Lung (tissue), 17 donors: ENCODE measurements at places on chromosomes 4 and X. TPM values are rescaled to one million over a fixed set of nuclear protein-coding genes. Genes with fewer than 3 reads are reported as not detected.
A peak's percentile ranks its signal among the peaks of the same experiment; 100 is the strongest.

GRCh38 chr4:56310401-56311125 lies 76.7 kb downstream of the AASDH start:
- H3K27ac ChIP-seq = no peak overlapping the region
- H3K4me1 ChIP-seq = peaks cover 23% of the 10 kb centered on the region

- H3K27ac ChIP-seq = no peak overlapping the region
- DNase-seq = no peak
- H3K36me3 ChIP-seq = no peaks in the 10 kb centered on the region
- H3K27me3 ChIP-seq = no peaks in the 10 kb centered on the region
Measured at GRCh38 chr4:19819737-19820136, 432.0 kb upstream of the SLIT2 start.

- H3K27me3 ChIP-seq = no peaks in the 10 kb centered on the region
- H3K36me3 ChIP-seq = no peaks in the 10 kb centered on the region
- H3K4me1 ChIP-seq = no peaks in the 10 kb centered on the region
- no peak overlapping the region for H3K4me3 ChIP-seq
- DNase-seq = no peak
- H3K27ac ChIP-seq = no peak overlapping the region
Measured at GRCh38 chr4:123363729-123364128, 32.9 kb upstream of the SPRY1 start.

- H3K27ac ChIP-seq = no peak overlapping the region
- no peaks in the 10 kb centered on the region for H3K4me1 ChIP-seq
- H3K36me3 ChIP-seq = no peaks in the 10 kb centered on the region
- H3K27me3 ChIP-seq = no peaks in the 10 kb centered on the region
Measured at GRCh38 chr4:93730760-93731159, 97.8 kb upstream of the ATOH1 start.

- no peak overlapping the region for H3K27ac ChIP-seq
- DNase-seq = no peak
- no peaks in the 10 kb centered on the region for H3K27me3 ChIP-seq
- H3K36me3 ChIP-seq = no peaks in the 10 kb centered on the region
- H3K4me3 ChIP-seq = no peak overlapping the region
Measured at GRCh38 chr4:73411731-73412414, 7.8 kb downstream of the ALB start.

DNA sequence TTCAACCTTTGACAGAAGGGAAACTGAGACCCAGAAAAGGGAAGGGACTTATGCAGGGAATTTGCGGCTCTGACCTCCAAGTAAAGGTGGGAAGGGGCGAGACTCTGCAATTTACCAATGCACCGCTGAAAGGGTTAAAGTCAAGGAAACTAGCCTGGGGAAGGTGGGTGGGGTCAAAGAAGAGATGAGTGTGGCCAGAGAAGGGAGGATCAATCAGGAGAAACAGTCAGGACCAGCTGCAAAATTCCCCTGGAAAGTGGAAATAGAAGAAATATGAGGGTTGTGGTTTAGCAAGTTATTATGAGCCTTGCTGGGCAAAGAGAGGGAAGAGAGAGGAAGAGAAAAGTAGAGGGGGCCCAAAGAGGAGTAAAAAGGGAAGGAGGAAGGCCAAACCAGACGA lies 30.5 kb downstream of the STARD8 start:
- H3K4me1 ChIP-seq = peaks cover 17% of the 10 kb centered on the region
- H3K27ac ChIP-seq = no peak overlapping the region
- H3K36me3 ChIP-seq = no peaks in the 10 kb centered on the region
- no peak overlapping the region for H3K4me3 ChIP-seq
- H3K27me3 ChIP-seq = no peaks in the 10 kb centered on the region
- no peak for DNase-seq

GRCh38 chrX:153944140-153944799 lies at the start of gene RENBP:
RENBP (minus strand) TSS chrX:153944643; CDS start chrX:153944610, 33 bp downstream.
- H3K27me3 ChIP-seq = no peaks in the 10 kb centered on the region
- peaks cover 4% of the 10 kb centered on the region for H3K4me1 ChIP-seq
- peak within 1 kb of the TSS; percentile 44 for H3K4me3 ChIP-seq

DNA sequence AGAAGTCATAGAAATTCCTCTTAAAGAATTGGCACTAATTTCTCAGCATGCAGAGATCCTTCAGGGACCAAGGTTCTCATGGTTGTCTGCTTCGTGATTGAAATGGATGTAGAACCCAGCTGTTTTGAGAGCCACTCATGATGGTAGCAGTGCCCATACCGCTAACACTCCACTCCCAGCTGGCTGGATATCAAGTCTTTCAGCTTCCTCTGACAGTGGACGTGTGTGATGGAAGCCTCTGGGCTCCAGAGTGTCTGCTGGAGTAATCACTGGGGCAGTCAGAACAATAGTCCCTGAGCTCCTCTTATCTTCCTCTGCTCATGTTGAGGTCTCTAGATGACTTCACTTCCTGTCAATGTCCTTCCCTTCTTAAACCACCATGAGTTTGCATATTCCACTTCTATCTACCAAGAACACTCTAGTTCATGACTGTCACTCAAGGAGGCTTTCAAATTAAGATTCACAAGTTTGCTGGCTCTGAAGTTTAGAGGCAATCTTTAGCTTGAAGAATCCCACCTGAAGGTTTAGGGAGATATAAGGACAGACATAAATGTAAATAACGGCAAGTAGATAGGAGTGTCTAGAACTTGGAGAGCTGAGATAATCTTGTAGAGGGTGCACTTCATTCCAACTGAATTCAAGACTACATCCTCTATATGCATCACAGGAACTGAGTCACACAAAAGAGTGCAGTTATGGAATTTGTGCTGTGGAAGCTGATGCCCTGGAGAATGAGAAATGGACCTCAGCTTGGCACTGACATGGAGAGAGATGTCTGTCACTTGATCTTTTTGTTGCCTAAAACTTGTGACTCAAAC lies 64.5 kb upstream of the WDR1 start:
- H3K36me3 ChIP-seq = no peaks in the 10 kb centered on the region
- H3K4me1 ChIP-seq = peaks cover 8% of the 10 kb centered on the region
- no peak overlapping the region for H3K4me3 ChIP-seq
- H3K27me3 ChIP-seq = no peaks in the 10 kb centered on the region
- DNase-seq = no peak
- H3K27ac ChIP-seq = no peak overlapping the region

- H3K36me3 ChIP-seq = no peaks in the 10 kb centered on the region
- no peaks in the 10 kb centered on the region for H3K4me1 ChIP-seq
- H3K4me3 ChIP-seq = no peak overlapping the region
Measured at GRCh38 chr4:31415629-31416028, 695.5 kb downstream of the PCDH7 start.

- peak overlapping the region; percentile 96 for H3K4me3 ChIP-seq
- H3K27me3 ChIP-seq = no peaks in the 10 kb centered on the region
- H3K36me3 ChIP-seq = peaks cover 20% of the 10 kb centered on the region
- peak overlapping the region; percentile 97 for H3K27ac ChIP-seq
Measured at GRCh38 chr4:123399627-123400358, 3.2 kb downstream of the SPRY1 start.

DNA sequence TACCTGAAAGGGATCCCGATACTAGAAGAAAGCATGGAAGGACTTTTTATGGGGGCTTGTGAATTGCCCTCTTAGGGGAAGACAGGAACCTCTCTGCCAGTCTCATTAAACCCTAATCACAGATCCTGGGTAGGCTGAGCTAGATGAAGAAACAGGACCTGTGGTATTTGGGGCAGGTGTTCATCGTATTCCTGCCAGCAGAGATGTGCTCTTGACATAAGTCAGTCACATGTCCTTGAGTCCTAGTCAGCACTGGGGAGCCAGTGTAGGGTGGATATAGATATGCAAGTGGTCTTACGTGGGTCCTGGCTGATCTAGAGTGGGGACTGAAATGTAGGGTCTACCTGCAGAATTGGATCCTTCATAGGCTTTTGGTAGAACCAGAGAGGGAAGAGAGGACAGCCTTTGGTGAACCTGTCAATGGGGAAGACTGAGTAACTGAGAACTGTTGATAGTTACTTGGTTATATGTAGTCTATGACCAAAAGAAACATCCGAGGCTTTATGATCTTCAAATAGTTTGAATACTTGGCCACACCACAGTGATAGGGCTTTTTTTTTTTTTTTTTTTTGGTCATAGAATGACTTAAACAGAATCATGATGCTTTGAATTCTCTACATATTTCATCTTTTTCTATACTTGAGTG lies 63.5 kb upstream of the WDR1 start:
- H3K4me3 ChIP-seq = no peak overlapping the region
- no peaks in the 10 kb centered on the region for H3K27me3 ChIP-seq
- DNase-seq = no peak
- no peaks in the 10 kb centered on the region for H3K36me3 ChIP-seq
- peaks cover 3% of the 10 kb centered on the region for H3K4me1 ChIP-seq
- no peak overlapping the region for H3K27ac ChIP-seq

GRCh38 chr4:52312722-52313121 lies 261.6 kb downstream of the SPATA18 start:
- peaks cover 6% of the 10 kb centered on the region for H3K27me3 ChIP-seq
- H3K4me3 ChIP-seq = no peak overlapping the region
- no peaks in the 10 kb centered on the region for H3K36me3 ChIP-seq
- no peaks in the 10 kb centered on the region for H3K4me1 ChIP-seq

- H3K4me3 ChIP-seq = no peak overlapping the region
- H3K27ac ChIP-seq = no peak overlapping the region
- H3K27me3 ChIP-seq = peaks cover 5% of the 10 kb centered on the region
- H3K4me1 ChIP-seq = no peaks in the 10 kb centered on the region
Measured at GRCh38 chrX:23819385-23820234, 36.6 kb downstream of the SAT1 start.

GRCh38 chr4:56937262-56937661 lies 29.6 kb downstream of the REST start:
- no peak overlapping the region for H3K27ac ChIP-seq
- H3K27me3 ChIP-seq = no peaks in the 10 kb centered on the region
- no peak overlapping the region for H3K4me3 ChIP-seq

DNA sequence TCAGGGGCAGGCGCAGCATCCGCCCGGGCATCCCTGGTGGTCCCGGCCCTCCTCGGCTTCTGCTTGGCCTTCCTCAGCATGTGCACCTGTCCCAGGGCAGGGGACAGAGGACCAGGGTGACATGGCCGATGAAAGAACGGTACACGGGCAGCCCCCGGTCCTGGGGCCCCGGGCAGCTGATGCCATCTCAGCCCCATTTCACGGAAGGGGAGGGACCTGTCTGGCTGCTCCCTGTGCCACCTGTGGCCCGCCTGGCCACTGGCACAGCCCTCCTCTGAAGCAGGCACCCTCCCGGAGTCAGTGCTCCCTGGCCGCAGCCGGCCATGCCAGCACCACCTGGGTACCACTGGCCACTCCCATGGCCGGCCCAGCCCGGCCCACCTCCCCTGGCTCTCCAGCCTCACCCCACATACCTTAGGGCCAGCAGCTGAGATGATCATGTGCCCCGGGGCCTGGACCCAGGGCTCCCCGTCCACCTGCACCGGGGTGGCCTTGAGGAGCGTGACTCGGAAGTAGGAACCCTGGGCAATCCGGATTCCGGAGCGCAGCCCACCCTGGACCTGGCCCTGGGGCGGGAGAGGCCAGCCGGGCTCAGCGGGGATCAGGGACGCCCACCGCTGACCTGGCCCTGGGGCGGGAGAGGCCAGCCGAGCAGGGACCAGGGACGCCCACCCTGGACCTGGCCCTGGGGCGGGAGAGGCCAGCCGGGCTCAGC lies 12.6 kb downstream of the DGKQ start:
- H3K27ac ChIP-seq = no peak overlapping the region
- no peaks in the 10 kb centered on the region for H3K27me3 ChIP-seq
- DNase-seq = peak; percentile 8
- no peaks in the 10 kb centered on the region for H3K36me3 ChIP-seq
- no peaks in the 10 kb centered on the region for H3K4me1 ChIP-seq
- H3K4me3 ChIP-seq = no peak overlapping the region

- DNase-seq = no peak
- H3K27ac ChIP-seq = no peak overlapping the region
- peaks cover 3% of the 10 kb centered on the region for H3K36me3 ChIP-seq
- H3K27me3 ChIP-seq = no peaks in the 10 kb centered on the region
Measured at GRCh38 chr4:41940834-41941233, 5.6 kb downstream of the TMEM33 start.

DNA sequence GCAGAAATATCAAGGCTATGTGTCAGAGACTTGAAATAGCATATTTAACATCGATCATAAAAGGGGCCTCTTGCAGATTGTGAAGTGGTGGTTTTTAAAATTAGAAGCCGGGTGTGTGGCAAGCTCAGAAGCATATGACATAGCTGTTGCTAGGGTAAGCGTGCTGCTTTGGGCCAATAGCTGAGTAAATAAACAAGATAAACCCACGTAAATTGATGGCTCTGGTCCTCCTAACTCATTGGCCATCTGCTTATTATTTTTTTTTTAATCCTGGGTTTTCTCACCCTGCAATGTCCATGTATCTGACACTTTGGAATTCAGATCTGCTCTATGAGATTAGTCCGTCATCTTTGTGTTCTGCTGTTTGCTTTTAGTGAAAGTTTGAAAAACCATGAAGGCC lies 32.6 kb upstream of the STOX2 start:
- H3K4me1 ChIP-seq = peaks cover 8% of the 10 kb centered on the region
- H3K27ac ChIP-seq = no peak overlapping the region
- no peak overlapping the region for H3K4me3 ChIP-seq
- H3K27me3 ChIP-seq = no peaks in the 10 kb centered on the region

- DNase-seq = peak; percentile 71
- no peaks in the 10 kb centered on the region for H3K4me1 ChIP-seq
- H3K27ac ChIP-seq = peak overlapping the region; percentile 18
- H3K4me3 ChIP-seq = no peak overlapping the region
- no peaks in the 10 kb centered on the region for H3K27me3 ChIP-seq
Measured at GRCh38 chrX:39736216-39737211, 361.2 kb downstream of the BCOR start.

DNA sequence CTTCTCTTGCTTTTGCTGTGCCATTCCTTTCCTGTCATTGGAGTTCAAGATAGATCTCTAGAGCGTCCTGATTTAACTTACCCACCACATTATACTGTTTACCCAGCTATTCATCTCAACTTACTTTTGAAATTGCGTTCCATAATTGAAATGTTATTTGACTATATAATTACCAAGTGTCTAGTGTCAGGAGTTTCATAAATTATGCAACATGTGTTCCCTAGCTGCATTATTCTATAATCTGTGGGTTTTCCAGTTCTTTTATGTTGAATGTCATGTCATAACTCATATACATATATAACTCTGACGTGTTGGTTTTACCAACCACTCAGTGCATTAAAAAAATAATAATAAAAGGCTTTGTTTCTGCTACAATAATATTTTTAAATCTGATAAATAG lies 285.9 kb upstream of the ARSJ start:
- no peak overlapping the region for H3K27ac ChIP-seq
- no peaks in the 10 kb centered on the region for H3K36me3 ChIP-seq
- H3K4me1 ChIP-seq = no peaks in the 10 kb centered on the region
- no peaks in the 10 kb centered on the region for H3K27me3 ChIP-seq

- no peaks in the 10 kb centered on the region for H3K27me3 ChIP-seq
- H3K4me3 ChIP-seq = no peak overlapping the region
- no peak overlapping the region for H3K27ac ChIP-seq
- H3K4me1 ChIP-seq = no peaks in the 10 kb centered on the region
- no peaks in the 10 kb centered on the region for H3K36me3 ChIP-seq
- no peak for DNase-seq
Measured at GRCh38 chr4:68249434-68249833, 3.9 kb upstream of the TMPRSS11B start.

PRDM5 gene
- 15.1 TPM for total RNA-seq

EXOC1L gene
- total RNA-seq = not detected

PLP1 gene
- total RNA-seq = 9.3 TPM

GC gene
- total RNA-seq = not detected

KCND1 gene
- 1.7 TPM for total RNA-seq

NEUROG2 gene
- total RNA-seq = not detected

NR0B1 gene
- total RNA-seq = not detected

C4orf50 gene
- total RNA-seq = 0.03 TPM

CCKAR gene
- total RNA-seq = not detected
